ENCODE measurements at places on chromosomes 4 and X.

GRCh38 chr4:77125961-77126360, 31.0 kb upstream of the CCNG2 start:
- DNase-seq: no peak

GRCh38 chrX:55489314-55490009, at the start of gene USP51:
TSS of gene USP51 (minus strand) at chrX:55489848. CDS start at chrX:55488939, 909 bp downstream.
- DNase-seq: no peak

DNA sequence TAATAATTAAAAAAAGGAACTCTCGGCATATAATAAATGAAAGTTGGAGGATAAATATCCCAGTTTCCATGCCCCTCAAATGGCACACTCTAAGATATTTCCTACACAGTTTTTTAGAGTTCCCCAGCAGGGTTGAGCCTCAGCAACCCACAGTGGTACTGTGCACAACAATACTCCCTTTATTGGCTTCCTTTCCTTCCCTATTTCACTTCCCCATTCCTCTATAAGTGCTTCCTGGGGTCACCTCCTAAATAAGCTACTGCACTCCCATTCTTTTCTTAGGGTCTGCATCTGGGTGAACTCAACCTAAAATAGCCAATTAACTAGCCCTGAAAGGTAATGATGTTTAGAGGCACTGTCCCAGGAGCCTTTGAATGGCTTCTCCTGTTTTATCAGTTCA, 76.4 kb upstream of the NHS start:
- DNase-seq: no peak

DNA sequence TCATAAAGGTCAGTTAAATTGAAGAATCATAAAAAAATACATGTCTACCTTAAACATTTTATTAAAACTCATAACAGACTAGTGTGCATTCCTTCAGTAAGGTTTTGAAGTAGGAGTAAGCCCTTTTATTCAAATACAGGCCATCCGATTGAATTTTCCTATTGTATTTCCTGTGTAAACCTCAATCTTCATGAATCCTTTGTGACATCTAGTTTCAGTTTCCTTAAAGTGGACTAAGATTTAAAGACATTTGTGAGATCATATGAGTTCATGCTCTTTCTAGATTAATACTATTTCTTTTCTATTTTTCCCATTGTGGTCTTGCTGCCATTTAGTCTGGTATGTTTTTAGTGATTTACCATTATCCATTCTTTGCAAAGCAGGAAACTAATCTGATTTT, 644.7 kb upstream of the BOD1L1 start:
- DNase-seq: no peak

GRCh38 chrX:154384284-154384892, 5.3 kb downstream of the EMD start:
- DNase-seq: no peak

DNA sequence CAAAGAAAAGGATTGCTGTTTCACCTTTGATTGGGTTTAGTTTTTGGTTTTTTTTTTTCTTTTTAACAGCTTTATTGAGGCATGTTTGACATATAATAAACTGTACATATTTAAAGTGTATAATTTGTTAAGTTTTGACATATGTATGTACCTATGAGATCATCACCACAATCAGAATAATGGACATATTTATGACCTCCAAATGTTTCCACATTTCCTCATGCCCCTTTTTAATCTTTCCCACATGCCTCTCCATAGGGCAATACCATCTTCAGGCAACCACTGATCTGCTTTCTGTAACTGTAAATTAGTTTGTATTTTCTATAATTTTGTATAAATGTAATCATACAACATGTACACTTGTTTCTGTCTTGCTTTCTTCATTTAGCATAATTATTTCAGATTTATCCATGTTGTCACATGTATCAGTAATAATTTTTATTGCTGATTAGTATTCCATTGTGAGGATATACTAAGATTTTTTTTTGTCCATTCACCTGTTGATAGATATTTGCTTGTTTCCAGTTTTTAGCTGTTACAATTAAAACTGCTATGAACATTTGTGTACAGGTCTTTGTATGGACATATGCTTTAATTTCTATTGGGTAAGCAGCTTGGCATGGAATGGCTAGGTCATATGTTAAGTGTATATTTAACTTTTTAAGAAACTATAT, 33.5 kb downstream of the PTPN13 start:
- DNase-seq: no peak

DNA sequence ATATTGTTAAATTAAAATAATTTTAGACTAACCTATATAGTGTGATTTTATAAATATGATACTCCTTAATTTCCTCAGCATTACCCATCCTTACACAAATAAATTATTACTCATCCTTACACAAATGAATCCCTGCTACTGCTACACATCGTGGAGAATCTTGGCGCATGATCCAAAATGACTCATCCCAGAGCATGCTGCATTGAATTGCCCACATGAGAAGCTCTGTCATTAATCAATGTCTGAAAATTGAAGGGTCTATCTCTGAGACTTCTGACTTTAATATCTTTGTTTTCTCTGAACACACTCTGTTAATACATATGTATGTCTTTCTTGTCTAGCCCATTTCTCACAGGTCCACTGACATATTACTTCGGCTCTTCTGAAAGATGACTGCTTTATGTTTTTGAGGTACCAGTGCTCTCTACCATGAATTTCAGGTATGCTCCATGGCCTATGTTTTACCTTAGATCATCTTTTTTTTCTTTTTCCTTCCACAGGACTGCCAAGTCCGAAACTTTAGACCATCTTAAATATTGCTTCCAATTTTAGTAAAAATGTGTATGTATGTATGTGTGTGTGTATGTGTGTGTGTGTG, 15.7 kb upstream of the DUSP21 start:
- no peak for DNase-seq

- no peak for DNase-seq
Measured at GRCh38 chr4:34676400-34676799, 1567.9 kb downstream of the ARAP2 start.

GRCh38 chrX:17842769-17843525, 18.2 kb downstream of the RAI2 start:
- DNase-seq: no peak
